ENCODE measurements at places on chromosomes 5 and 9.

GRCh38 chr9:115204904-115205453 lies 87.0 kb upstream of the TNC start:
- no peak for DNase-seq

DNA sequence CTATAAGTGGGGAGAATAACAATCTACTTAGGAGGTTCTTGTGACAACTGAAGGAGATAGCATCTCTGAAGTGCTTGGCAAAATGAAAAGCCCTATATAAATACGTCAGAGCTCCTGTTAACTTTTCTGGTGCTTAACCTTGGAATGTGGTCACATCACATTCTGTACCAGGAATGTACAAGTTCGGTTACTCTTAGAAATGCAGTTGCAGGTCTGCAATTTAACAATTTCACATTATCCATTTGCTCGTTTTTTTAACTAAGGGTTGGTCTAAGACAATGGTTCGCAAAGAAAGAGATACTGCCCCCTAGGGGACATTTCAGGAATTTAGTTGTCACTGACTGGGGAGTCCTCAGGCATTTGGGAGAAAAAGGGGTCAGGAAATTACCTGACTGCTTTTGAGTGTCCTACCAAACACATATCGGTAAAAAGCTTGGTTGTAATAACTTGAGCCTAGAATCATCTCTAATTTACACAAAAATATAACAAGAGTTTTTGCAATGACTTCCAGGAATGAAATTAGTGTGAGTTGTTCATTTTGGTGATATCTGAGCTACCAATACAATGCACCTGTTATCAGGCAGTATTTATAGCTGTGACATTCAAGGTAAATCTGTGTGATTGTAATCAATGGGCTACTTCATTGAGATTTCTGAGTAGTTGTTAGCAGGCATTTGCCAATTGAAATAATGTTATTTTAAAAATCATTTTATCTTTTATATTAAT lies 5.4 kb upstream of the HBEGF start:
- DNase-seq: no peak

DNA sequence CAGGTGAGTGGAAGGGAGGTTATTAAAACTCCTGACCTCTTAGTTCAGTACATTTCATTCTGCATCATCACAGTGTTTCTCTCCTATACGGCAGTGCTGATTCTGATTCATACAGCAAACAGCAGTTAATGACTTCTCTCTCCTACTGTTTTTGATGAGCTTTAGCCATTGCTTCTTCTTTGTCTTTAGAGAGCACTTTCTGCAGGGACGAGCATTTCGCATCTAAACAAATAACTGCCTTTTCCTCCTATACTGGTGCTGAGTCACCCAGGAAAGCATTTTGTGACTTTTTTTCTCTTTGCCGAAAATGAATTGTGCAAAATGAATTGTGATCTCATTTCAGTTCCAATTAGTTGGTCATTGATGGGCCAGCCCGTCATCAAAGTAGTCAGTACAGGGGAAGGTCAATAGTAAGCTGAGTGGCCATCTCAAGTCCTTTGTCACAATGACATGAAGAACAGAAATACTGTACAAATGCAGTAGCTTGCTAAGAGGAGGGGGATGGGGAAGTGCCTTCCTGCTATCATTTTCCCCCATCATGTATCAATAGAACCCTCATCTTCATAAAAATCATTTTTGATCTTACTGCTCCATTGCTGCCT lies 98.5 kb downstream of the INSYN2B start:
- no peak for DNase-seq

- DNase-seq: no peak
Observed at GRCh38 chr9:114017741-114018715, 60.1 kb downstream of the AMBP start.

- DNase-seq: no peak
Observed at GRCh38 chr9:3689555-3689954, 163.8 kb upstream of the RFX3 start.

GRCh38 chr9:6889868-6890267 lies 132.1 kb downstream of the KDM4C start:
- no peak for DNase-seq

- DNase-seq: no peak
Observed at GRCh38 chr9:96327694-96328352, 25.8 kb upstream of the HSD17B3 start.

GRCh38 chr5:149054416-149054815 lies 8.4 kb downstream of the SH3TC2 start:
- DNase-seq: no peak

GRCh38 chr5:172841-173251 lies 18.4 kb upstream of the LRRC14B start:
- no peak for DNase-seq

DNA sequence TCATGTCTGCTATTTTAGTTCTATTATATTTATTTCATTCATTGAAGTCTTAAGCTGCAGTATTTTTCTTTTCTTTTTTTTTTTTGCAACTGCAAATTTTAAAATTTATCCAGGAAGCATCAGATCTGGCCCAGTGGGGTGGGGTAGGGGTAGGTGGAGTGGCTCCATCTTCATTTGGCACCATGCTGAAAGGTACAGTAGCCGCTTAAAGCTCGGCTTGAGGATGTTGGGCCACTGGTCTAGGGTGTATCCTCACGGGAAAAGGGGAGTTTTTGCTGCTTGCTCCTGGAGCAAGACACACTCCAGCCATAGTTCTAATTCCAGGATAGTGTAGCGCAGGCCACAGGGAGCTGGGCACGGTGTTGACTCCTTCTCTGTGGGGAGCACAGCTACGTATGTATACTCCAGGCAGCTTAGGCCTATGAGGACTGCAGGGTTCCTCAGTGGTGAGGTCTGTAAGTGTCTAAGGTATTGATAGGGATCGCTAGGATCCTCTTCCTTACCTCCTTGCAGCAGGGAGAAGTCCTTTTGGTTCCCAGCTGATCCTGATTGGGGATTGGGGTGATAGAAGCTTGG lies 22.7 kb downstream of the RCL1 start:
- DNase-seq: no peak

GRCh38 chr5:146816775-146817387 lies 61.7 kb downstream of the PPP2R2B start:
- DNase-seq: no peak

DNA sequence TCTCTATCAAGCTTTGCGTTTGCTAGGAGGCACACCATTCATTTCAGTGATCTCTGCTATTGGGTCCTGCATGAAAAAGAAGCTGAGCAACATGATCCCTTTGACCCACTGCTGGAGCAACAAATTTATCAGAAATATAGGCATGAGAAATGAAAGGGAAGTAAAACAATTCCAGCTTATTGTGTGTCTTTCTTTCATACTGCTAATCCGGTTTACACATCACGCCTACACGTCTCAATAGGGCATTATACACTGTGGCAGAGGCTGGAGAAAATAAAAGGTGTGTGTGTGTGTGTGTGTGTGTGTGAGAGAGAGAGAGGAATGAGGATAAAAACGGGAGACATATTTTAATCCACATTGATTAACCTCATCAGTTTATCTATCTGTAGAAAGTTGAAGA lies 2.4 kb downstream of the PTCH1 start:
- no peak for DNase-seq

- DNase-seq: no peak
Observed at GRCh38 chr9:120592210-120592609, 12.2 kb upstream of the CDK5RAP2 start.

- DNase-seq: peak; percentile 60
Observed at GRCh38 chr9:113511856-113512761, 48.6 kb downstream of the RGS3 start.

- no peak for DNase-seq
Observed at GRCh38 chr5:39228596-39228995, 9.2 kb upstream of the FYB1 start.

- DNase-seq: peak; percentile 64
Observed at GRCh38 chr5:181189962-181190710, 14.9 kb downstream of the TRIM7 start.

DNA sequence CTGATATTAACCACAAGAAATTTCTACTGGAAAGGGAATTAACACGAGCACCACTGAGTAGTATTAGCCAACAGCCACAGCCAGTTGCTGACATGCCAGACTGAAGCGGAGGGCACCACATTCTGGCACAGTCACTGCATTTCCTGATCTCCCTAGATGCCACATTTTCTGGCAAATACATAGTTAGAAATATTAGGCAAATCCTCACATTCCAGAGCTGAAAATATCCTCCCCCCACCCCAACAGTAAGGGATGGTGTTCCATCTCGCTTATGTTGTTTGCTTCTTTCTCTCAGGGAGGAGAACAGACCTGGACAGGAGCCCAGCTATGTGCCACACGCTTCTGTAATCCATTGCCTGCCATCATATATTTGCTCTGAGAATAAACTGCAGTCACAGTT lies 32.8 kb upstream of the MCTP1 start:
- no peak for DNase-seq

GRCh38 chr5:111252799-111253545 lies 28.8 kb downstream of the CAMK4 start:
- DNase-seq: no peak

GRCh38 chr5:168808051-168808616 lies 229.0 kb upstream of the PANK3 start:
- no peak for DNase-seq

- no peak for DNase-seq
Observed at GRCh38 chr9:76800901-76801300, 36.7 kb downstream of the PCA3 start.

- no peak for DNase-seq
Observed at GRCh38 chr9:2269778-2270177, 254.6 kb downstream of the SMARCA2 start.

GRCh38 chr5:60843936-60844905 lies at the start of gene ELOVL7:
Gene ELOVL7 (minus strand): TSS chr5:60844269. CDS start chr5:60787397, 56,872 bp downstream.
- peak; percentile 22 for DNase-seq

- DNase-seq: no peak
Observed at GRCh38 chr5:31626156-31626555, 12.8 kb upstream of the PDZD2 start.

DNA sequence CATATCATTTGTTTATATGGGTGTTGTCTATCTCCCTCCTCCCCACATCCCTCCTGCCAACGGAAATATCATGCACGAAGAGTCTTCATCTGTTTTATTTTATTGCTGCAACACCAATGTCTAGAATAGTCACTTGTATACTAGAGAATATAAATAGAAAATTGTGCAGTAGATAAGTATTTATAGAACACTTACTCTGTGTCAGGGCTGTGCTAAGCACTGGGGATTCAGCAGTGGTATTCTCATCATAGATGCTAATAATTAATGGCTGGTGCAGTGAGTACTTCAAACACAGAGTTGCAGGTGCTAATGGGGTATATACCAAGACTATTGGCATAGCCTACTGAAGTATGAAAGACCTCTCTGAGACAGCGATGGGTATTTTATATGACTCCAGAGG lies 353.5 kb upstream of the CDH6 start:
- DNase-seq: no peak
